NCI-H1092 treated with DMSO at 0.1 percent for 48 hours (cell line): ENCODE measurements at places on chromosomes 7 and 10.

- peak; percentile 58 for DNase-seq
These were observed 956 bp upstream of the KLHDC10 start for GRCh38 chr7:130069179-130069977.

DNA sequence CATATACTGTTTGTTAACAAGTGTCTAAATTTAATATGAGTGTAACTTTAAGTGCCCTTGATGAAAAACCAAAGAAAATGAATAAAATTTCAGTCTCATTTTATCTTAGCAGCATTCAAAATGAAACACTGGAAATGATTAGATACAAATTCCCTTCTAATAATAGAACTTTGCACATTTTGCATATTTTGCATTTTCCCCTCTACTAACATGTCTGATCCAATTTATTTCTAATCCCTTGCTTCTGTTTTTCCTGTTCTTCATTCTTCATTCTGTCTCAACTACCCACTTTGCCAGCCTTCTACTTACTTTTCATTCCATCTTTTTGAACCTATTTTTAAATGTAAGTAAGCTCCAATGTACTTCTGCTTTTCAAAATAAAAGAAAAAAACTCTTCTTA, 42.7 kb upstream of the SEMA3D start:
- no peak for DNase-seq

DNA sequence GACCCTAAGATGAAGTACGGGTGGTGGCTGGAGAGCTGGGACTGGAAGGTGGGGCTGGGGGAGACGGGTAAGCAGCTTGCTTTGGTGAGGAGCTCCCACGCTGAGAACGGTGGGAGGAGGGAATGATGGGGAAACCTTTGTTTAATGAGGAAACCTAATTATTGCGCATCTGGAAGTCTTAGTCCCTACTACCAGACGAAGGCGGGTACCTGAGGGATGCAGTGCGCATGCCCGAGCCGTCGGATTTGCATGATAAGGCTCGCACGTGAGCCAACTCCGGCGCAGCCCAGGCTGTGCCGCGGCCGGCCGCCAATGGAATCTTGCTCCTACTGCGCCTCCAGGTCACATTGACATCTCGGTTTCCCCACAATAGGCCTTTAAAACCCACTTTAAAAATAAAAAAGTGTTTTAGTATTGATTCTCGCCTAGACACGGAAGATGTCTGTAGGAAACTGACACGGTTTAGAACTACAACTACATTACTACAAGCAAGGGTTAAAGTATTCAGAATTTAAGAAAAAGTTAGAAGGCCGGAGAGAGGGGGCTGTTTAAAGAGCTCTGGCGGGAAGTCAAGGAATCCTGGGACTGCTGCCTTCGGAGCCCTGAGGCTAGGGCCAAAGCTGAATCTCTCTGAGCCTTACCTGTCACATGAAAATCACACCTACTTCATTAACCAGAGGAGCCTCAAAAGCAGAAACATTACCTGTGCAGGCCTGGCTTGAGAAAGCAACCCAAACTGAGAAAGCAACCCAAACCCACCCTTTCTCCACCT, 12.1 kb upstream of the DLX6 start:
- DNase-seq = no peak

DNA sequence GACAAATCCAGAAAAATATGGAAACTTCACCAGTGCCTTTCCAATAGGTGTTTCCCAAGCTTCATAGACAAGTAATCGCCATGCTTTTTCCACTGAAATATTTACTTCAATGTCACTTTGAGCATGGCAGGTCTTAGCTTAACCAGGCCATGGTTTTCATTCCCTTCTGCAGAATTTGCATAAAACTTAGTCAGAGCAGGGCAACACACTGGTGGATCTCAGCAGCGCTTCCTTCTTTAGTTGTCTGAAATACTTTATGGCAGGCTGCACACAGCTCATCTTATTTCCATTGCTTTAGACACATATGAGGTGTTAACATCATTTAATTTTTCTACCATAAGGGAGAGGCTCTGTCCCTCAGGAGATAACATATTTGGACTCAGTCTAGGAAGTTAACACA, 102.9 kb upstream of the AHR start:
- DNase-seq = no peak

DNA sequence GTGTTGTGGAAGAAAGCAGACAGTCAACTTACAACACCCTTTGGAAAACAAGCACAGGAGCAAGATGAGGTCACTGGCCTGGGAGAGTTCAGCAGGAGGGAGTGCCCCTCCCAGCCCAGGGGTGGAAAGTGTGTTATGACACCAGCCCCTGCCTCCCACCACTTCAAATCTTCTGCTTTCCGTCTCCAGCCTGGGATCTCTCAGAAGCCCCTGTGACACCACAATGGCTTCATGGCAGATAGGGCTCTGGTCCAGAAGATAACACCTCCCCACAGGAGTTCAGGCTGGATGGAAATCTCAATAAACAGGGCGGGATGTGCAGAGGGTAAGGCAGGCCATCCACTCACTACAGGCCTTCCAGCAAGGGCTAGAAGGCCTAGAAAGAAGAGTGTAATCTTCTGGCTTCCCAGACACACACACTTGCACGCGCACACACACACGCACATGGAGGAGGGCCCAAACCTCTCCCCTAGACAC, 48.7 kb upstream of the ZMIZ1 start:
- DNase-seq = no peak

GRCh38 chr10:101839416-101840063, 4.1 kb downstream of the KCNIP2 start:
- DNase-seq = no peak

DNA sequence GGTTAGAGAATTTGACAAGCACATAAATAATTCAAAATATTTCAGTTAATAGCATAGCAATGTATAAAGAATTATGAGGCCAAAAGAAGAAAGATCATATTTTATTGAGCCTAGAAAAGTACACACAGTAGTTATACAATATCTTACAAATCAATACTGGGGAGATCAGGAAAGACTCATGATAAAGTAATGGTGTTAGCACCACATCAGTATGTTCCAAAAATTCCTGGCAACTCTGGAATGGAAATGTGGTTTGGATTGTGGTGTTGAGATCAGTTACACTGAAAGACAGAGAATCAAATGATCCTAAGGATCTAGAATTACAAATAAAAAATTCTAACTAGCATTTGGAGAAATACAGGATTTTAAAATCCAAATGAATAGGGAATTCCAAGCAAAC, 420.5 kb upstream of the CNTNAP2 start:
- no peak for DNase-seq

DNA sequence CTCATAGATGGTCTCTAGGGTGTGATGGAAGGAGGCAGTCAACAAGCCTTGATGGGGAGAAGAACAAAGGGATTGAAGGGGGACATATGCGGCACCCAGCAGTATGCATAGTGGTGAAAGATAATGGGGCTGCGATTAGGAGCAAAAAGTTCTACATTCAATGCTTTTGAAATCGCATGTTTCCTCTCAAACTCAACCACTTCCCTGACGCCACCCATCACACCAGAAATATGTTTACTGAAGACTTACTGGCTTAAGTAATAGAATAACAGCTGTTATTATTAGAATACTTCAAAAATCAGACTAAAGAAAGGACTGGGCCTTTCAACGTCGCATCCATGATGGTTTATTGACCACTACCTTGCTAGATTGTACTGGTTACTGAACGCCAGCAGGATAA, 31.5 kb downstream of the MKRN1 start:
- DNase-seq = no peak

- DNase-seq = peak; percentile 95
These were observed 232.2 kb downstream of the DNAJB6 start for GRCh38 chr7:157568770-157569584.

DNA sequence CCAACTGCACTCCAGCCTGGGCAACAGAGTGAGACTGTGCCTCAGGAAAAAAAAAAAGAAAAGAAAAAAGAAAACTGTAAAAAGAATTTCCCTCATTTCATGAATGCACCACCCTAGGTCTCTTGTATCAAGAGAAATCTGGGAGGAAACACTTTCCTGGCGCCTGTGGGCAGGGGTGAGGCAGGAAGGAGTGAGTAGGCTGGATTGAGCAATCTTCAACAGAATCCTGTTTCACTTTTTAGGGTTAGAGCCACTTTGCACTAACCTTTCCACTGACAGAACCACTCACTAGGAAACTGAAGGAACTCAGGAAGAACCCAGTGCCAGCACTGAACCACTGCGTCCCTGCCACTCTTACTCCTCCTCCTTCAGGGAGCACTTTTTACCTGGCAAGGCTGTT, 282.1 kb downstream of the CCDC3 start:
- DNase-seq = no peak

- no peak for DNase-seq
These were observed 243.1 kb upstream of the SHH start for GRCh38 chr7:156055206-156055822.

DNA sequence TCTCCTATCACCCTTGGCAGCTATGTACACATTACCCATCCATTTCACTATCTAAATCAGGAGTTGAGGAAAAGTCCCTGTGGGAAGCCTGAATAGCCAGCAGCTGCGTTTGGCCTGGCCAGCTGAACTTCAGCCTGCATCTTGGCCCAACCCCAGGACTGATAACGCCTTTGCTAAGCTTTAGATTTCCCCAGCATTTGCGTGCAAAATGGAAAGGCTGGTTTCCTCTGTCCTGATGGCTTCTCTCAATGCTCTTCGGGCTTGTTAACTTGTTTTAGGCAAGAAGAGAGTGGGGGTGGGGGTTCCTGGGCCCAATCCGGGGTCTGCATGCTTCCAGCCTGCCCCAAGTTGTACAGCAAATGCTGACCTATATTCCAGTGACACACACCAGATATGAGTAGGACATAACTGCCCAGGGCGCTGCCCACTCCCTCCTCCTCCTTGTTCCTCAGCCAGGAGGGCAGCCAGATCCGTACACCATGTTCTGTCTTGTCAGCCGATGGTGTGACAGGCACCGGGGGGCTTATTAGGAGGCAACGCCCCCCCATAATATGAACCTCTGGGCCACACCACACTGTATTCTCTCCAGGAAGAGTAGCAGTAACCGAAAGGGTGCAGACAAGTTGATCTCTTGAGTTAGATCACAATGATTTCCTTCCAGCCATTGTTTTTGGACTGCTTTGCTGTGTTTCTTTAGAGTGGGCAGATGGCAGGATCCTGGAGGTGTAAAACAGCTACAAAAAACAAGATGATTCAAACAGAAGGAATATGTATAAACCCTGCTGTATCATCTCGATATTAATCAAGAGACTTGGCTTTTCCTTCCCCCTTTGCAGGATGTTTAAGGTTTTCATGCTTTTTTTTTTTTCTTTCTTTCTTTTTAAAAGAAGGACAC, 339.0 kb downstream of the RNLS start:
- DNase-seq = peak; percentile 64

DNA sequence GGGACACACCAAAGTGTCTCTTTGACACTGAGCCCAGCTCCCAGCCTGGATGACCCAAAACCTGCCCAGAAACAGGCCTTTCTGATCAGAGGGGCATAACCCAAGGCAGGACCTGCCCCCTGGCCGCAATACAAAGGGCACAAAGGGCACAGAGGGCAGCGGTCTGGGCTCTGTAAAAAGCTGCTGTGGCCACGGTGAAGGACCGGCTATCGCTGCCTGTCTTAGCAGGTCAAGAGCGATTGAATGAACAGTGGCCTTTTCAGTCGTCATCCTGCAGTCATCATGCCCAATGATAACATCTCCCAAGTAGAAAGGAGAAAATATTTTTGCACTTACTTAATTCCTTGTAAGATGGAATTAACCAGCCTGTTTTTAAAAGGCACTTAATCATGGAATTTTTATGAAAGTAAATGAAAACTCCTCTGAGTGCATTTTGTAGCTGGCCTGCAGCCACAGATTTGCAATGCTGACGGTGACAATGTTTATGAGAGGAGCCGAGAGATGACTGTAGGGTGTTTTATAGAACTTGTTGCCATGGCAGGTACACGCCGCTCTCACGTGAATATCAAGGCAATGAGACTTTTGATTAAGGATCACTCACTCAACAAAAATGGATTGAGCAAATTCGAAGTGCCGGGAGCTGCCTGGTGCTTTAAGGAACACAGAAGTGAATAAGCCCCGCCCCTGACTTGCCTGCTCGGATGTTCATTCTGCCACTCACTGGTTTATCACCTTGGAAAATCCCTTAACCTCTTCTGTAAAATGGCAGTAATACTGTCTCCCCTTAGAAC, 47.3 kb upstream of the BHLHA15 start:
- no peak for DNase-seq

GRCh38 chr10:78260141-78260540, 226.5 kb downstream of the RPS24 start:
- DNase-seq = no peak

DNA sequence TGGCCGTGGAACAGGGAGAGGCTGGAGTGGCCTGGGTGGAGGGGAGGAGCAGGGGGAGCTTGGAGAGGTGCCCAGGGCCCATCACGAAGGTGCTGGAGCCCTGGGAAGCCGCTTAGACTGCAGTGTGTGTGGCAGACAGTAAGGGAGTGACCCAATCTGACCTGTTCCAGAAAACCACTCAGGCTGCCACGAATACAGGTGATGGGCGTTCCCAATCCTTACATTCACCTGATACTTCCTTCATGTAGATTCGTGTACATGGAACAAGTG, 161.7 kb downstream of the SVIL start:
- DNase-seq = no peak

DNA sequence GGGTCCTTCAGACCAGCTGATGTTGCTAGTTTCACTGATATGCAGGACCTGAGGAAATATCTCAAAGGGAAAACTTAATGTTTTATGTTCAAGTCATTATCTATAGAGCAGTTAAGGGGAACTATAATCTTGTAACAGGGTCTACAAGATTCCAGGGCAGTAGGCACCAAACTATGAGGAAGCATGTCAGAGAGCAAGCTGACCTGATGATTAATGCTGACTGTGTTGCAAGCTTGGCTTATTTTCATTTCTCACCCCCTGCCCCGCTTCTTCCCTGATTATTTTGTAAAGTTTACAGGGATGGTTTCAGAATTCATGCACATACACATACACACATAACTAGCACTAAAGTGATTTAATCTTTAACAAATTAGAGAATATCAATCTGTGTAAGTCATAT, 84.3 kb upstream of the CACNA2D1 start:
- no peak for DNase-seq

DNA sequence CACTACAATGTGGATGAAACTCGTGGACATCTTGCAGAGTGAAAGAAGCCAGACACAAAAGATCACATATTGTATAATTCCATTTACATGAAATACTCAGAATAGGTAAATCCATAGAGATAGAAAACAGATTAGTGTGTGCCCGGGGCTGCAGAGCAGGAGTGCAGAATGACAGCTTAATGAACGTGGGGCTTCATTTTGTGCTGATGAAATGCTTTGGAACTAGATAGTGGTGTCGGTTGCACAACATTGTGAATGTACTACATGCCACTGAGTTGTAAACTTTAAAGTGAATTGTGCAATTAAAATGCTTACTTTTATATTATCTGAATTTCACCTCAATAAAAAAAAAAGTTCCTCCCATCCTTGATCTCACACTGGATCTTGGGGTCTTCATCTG, 31.8 kb upstream of the CARD11 start:
- no peak for DNase-seq

DNA sequence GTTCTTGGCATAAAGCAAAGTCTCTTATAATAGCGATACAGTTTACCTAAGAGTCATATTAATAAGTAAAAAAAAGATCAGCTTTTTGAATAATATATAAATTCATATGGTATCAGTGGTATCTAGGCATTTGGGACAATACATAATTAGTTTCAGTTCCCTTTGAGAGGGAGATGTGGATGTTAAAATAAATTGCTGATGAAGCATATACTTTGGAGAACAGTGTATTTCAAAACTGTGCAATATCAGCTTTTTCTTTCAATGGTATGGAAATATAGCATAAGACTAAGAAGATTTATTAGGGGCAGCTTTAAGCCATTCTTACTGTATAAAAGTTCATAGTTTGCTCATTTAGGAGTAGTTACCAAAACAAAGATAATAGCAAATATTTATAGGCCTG, 35.5 kb downstream of the MDFIC start:
- no peak for DNase-seq
